Calu3 (cell line): ENCODE measurements at places on chromosomes 12 and 14. TPM values are rescaled to one million over a fixed set of nuclear protein-coding genes. Genes with fewer than 3 reads are reported as not detected.

DNA sequence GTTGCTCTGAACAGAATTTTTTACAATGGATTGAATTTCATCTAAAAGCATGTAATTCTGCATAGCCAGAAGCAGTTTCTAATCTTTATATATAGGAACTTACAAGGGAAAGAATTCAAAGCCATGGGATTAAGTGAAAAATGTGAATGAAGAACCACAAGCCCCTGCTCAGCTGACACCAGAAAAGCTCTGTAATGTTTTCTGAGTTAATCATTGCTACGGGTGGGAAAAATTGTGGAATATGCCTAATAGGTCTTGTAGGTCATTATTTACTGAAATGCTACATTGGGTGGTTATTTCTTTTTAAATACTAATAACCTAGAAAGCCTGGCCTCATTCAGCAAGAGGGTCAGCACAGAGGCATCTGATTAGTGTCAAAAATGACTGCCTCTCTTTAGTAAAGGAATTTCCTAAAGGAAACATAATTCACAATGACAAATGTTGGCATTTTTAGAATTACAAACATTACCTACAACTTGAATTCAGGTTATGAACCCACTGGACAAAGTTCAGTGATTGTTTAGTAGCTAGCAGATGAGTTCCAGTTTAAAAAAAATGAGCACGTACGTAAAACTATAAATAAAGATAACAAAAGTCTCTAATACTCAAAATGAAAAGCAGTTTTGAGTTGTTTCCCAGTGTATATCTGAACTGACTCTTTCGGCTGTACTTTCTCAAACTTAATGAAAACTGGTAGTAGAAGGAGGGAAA lies 75.3 kb downstream of the BMP4 start:
- DNase-seq = no peak

DNA sequence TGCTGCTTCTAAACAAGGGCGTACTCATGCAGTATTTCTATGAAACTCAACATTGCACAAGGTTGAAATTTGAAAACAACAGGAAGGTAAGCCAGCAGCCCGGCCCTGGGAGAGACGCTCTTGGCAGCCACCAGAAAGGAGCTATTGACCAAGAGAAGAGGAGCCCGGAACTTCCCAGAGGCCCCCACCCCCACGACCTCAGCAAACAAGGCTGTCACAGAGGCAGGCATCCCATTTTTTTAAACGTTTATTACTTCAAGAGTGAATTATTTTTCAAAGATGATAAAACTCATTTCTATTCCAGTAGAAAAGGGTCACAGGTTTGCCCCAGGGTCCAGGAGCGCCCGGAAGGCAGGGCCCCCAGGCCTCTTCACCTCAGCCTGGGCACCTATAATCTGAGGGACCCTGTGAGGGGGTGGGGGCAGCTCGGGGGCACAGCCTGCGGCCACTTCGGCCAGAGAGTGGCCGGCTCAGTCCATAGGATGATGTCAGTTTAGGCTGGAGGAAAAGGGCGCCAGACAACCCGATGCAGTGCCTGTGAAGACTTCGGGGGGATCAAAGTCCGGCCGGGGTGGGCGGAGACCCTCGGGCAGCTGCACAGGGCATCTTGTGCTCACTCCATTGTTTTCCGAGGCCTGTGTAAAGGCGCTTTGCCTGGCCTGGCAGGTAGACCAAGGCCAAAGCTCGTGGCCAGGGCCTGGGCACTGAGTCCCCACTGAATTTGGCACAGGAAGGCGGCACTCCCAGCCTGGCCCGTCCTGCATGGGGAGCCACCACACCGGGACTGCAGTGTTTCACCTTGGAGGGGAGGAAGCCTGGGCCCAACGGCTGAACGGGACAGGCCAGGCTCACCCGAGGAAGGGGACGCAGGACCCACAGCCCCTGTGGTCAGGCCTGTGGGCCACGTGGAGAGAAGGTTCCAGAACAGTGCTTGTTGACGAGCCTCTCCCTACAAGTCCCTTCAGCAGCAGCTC lies 86.0 kb downstream of the SCARB1 start:
- no peak for DNase-seq

GRCh38 chr14:73909681-73910080 lies 23.0 kb downstream of the ZNF410 start:
- no peak for DNase-seq

DNA sequence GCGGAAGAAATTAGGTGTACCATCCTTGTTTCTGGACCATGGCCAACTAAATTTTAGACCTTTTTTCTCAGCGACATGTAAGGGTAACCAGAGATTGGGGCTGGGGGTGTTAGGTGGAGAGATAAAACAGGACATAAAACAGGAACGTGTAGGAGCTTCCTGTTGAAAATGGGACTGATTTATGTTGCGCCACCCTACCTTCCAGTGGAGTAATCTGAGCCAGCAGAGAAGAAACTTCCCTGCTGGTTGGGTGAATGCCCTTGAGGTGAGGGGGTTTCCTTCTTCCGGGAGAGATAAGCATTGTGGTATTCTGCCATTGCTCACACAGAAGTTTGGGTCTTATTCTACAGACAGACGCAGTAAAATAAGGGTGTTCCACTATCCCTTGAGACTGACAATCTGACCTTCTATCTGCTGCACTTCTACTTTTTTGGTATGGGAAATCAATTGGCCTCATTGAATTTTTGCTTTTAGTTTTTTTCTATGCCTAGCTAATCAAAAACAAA lies 417.6 kb downstream of the PCNX1 start:
- peak; percentile 43 for DNase-seq

DNA sequence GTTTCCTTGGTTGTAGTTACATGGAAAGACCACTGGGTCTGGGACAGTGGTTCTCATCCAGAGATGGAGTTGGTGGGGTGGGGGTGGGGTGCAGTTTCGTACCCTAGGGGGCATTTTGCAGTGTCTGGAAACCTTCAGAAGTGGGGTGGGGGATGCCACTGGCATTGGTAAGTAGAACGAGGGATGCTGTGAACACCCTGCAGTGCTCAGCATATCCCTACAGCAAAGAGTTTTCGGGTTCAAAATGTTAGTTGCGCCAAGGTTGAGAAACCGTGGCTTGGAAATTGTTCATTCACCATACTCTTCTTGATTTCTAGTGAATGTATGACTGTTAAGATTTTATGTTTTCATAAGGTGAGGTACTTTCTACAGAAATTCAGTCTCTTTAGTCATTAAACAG lies 28.7 kb downstream of the TRAF3 start:
- DNase-seq = no peak

- no peak for DNase-seq
These were observed 7.5 kb upstream of the SERPINA5 start for GRCh38 chr14:94573475-94574277.

- no peak for DNase-seq
These were observed 21.9 kb upstream of the PPP2R5C start for GRCh38 chr14:101739446-101740141.

DNA sequence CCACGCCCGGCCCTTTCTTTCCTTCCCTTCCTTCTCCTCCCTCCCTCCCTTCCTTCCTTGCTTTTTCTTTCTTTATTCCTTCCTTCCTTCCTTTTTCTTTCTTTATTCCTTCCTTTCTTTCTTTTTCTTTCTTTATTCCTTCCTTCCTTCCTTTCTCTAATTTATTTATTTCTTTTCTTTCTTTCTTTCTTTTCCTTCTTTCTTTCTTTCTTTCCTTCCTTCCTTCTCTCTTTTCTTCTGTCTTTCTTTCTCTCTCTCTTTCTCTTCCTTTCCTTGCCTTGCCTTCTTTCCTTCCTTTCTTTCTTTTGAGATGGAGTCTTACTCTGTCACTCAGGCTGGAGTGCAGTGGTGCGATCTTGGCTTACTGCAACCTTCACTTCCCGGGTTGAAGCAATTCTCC lies 15.9 kb downstream of the CCDC177 start:
- no peak for DNase-seq

DNA sequence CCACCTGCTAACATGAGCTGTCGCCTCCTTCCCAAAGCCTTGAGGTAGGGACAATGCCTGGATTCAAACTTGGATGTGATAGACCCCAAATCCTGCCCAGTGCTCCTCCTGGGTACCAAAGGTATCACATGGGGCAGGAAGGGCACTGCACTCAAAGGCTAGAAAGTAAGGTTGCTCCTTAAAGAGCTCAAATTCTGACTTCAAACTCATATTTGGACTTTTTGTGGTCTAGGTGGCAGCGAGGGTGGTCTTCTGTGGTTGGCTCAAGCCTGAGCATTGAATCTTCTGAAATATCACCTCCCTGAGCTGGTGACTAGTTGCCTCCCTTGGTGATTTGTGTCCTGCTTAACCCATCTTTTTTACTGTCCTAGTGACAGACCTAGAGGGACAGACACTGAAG lies 8.3 kb upstream of the RNASE4 start:
- DNase-seq = no peak

GRCh38 chr14:24135584-24135833 lies 485 bp upstream of the PSME1 start:
- no peak for DNase-seq

DNA sequence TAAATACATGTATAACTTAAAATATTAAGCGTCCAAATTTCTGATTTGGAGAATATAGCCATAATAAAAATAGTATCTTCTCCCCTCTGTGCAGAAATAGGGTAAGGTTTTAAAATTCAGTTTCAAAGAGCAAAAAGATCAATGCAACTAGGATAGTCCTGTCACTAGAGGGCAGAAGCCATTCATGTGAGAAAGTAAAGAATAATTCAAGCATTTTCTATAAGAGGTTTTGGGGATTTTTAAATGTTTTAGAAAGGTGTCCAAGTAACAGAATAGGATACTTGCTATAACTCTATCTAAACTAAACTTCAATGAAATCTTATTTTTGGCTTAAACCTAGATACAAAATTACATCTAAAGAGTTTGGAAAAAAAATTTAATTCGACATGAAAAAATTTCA lies 50.3 kb downstream of the ADAMTS20 start:
- DNase-seq = no peak

DNA sequence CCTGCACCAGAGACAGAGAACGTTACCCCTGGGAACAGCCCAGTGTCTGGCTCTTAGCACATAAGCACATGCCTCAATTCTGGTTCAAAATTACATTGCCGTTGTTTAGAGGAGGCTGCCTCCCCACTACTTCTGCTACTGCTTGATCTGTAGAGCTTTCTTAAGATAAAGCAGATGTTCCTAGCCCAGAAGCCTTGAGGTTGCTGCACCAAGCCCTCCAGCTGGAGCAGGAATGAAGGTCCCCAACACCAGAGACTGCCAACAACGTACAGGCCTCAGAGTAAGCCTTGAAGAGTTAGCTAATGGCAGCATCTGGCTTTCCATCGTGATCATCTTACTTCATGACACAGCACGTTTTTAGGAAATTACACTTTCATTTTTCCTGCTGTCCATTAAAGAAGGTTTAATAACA lies 34.7 kb upstream of the AMIGO2 start:
- no peak for DNase-seq

DNA sequence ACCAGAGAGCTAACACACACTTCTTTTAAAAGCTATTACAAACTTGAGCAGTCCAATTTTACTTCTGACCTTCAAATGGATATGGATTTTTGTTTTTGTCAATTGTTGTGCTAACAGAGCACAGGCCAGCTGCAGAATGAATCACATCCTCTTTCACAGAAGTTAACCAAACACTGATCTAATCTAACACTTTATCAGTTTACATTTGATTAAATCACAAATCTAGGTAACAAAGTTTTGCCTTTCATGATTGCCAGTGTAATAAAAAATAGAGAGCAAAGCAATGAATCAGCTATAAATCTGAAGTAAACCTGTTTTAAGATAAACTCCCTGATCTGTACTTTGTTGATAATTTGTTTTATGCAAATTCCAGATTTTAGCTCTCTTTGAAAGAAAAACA lies 273.1 kb upstream of the RGS6 start:
- peak; percentile 2 for DNase-seq

DNA sequence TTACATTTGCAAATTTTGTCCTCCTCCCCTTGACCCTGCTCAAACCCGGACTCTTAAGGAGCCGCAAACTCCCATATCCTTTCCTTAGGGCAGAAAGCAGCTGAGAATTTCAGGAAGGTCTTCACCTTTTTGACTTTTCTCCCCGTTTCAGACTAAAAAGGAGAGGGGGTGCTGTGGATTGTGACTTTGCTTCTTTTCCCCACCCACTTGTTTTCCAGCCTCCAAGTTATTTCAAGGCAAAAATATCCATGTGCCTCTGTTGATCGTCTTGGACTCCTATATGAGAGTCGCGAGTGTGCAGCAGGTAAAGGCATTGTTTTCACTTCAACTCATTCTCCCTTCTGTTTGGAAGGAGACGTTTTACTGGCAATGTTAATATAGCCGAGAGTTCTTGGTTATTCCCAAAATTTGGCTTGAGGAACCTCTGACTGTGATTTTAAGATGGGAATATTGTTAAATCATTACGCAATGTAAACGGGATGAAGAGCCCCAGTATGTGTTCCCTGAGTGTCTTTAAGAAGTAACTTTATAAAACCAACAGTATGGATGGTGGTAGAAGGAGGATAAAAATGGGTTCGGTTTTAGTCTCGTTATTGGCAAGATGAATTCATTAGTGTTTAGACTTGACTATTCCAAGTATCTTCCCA lies 663 bp downstream of the LRRK2 start:
- DNase-seq = no peak

- DNase-seq = no peak
These were observed 90.6 kb upstream of the NUDT4 start for GRCh38 chr12:93287149-93287548.

GRCh38 chr12:99049774-99050173 lies 404.7 kb downstream of the APAF1 start:
- DNase-seq = no peak

- no peak for DNase-seq
These were observed 6.1 kb downstream of the PNN start for GRCh38 chr14:39181026-39181692.

- no peak for DNase-seq
These were observed 14.2 kb downstream of the FKBP3 start for GRCh38 chr14:45120096-45120495.

DNA sequence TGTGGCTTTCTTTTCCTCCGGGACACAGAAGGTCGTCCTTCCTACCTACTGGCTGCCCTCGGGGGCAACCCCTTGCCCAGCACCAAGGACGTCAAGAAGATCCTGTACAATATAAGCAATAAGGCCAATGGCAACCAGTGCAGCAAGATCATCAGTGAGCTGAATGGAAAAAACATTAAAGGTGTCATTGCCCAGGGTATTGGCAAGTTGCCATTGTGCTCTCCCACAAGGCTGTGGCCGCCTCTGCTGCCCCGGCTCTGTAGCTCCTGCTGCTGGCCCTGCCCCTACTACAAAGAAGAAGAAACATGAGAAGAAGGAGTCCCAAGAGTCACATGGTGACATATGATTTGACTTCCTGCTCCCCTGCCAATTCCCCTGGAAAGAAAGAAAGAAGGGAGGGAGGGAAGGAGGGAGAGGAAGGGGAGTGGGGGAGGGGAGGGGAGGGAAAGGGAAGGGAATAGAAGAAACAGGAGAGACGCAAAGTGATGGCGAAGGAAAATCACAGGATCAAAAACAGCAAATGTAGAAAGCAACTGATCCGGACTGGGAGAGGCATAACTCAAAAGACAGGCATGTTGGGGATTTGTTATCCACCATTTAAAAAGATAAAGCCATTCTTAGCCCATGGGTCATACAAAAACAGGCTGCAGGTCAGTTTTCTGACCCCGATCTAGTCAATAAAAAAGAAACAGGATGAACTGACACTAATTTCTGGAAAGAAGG lies 61.3 kb upstream of the RESF1 start:
- DNase-seq = peak; percentile 70

The KLHL33 gene
- total RNA-seq = not detected in 2 replicates

The KERA gene
- not detected in 2 replicates for total RNA-seq

The EXOC3L4 gene
- total RNA-seq = 10.9 and 13.5 TPM in 2 replicates
